ENCODE measurements at places on chromosomes 1 and 21.

DNA sequence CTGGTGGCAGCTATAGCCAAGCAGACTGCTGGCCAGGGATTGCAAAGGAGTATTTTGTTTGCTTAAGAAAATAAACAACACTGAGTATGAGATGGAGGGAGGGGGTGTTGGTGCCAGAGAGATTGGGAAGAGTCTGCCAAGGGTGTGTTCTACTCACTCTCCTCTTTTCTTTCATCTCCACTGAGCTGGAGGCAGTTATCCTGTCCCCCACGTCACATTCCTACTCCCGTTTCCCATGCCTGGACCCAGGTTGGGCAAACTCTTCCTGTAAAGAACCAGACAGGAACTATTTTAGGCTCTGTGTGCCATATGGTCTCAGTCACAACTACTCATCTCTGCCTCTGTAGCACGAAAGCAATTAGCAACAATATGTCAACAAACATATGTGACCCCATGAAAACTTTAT is 1.4 kb upstream of the IL24 start:
- no peak for DNase-seq

- no peak for DNase-seq
Measured at GRCh38 chr1:208332774-208333126, 88.6 kb upstream of the PLXNA2 start.

DNA sequence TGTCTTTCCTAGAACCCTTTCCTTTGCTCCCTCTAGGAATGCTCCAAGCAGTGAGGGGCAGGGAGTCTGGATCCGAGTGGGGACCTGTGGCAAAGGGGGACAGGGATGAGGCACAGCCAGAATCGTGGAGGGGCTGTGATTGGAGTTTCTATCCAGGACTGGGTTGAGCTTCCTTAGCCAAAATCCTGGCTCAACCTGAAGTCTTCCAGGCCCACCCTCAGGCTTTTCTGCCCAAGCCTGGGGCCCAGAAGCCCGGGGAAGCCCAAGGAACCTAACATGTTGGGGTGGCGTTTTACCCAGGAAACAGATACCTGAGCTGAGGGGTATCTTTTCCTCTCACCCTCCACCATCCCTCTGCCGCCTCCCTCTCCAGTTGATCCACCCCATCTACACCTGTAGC is 5.4 kb downstream of the MYOG start:
- no peak for DNase-seq

- DNase-seq = no peak
Measured at GRCh38 chr1:61056573-61057439, 25.6 kb upstream of the NFIA start.

DNA sequence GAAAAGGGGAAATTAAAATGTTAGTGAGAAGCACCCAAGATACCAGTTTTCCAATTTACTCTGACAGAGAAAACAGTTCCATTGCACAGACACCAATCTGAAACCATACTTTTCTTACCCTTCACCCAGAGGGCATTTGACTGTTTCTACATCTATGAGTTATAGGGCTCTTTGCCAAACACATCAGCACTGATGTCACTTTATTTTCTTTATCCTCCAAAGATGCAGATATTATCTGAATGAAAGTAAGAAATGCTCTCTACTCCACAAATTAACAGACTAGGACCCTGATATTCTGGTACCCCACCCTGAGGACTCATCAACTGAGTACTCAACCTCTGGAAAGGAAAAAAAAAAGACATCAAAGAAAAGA is 24.2 kb upstream of the PEX19 start:
- DNase-seq = no peak

DNA sequence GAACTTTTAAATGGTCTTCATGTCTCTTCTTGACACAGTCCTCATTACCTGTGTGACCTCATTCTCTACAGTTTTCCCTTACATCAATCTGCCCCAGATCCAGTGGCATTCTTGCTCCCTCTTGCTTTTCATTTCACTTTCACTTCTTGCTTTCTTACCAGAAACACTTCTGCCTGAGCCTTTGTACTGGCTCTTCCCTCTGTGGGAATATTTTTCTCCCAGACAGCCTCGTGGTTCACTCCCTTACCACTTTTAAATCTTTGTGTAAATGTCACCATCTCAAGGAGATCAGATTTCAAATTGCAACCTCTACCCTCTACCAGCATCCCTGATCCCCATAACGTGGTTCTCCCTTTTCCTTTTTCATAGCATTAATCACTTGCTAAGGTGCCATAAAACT is 73.2 kb downstream of the DISC1 start:
- DNase-seq = no peak

DNA sequence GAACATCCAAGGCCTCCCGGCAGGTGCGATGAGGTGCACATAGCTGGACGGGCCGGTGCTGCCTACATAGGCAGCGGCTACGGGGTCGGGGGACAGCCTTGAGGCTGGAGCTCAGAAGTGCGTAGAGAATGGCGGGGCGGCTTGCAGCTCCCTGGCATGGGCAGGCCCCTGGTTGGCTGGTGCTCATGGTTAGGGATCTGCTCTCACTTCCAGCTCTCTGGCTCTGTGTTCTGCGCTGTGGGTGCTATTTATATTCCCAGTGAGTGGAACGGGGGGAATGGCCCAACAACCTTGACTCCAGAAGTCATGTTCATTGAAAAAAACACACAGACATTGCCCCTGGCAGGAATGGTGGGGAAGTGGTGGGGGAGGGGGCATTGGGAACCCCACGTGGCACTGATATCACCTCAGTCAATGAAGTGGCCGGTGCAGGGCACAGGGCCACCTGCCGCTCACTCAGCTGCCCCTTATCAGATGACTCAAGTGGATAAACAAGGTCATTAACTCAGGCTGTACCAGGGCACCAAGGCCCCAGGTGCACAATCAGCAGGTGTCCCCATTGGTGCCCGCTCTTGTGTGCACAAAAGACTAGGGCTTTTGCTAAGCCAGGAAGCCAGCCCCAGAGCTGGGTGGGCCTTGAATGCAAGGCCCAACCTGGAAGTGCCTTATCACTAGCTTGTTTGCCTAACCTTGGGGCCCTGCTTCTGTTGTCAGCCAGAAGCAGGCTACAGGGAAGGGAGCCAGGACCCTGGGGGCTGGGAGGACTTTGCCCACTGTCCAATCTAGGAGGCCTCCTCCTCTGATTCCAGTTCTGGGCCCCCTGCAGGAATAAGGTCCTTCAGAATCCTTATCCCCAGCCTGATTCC is at the start of gene NR0B2:
NR0B2 (minus strand) TSS at position 222 of the 866 bp plus-strand sequence; CDS start at position 187, 35 bp downstream.
- DNase-seq = no peak

GRCh38 chr1:71753746-71754145 is 528.6 kb downstream of the NEGR1 start:
- no peak for DNase-seq

DNA sequence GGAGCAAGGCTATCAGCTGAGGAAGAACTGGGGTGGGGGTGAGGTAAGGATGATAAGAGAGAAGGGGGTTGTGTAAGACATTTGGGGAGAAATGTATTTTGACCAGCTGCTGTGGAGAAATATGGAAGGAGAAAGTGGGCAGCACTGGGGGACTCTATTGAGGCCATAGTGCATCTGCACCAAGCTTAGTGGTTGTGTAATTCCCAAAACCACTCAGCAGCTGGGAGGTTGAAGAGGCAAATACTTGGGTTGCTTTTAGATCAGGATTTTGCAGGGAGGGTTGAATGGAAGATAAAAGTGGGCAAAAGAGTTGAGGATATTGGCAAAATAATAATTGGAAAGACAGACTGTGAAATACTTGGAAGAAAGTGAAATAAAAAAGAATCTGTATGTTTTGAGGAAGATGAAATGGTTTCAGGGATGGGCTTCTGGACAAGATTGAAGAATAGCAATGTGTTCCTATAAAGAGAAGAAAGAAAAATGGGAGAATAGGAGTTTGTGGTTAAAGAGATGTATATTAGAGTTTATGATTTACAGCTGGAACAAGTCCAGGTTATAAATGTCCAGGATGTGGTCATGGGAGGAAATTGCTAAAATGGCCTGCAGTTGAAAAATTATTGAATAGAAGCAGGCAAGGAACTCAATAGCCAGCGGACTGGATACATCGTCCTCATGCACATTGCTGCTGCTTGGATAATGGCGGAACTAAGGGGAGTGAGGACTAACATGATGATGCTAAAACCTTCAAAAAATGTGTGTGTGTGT is 162.7 kb downstream of the DNM3 start:
- no peak for DNase-seq

DNA sequence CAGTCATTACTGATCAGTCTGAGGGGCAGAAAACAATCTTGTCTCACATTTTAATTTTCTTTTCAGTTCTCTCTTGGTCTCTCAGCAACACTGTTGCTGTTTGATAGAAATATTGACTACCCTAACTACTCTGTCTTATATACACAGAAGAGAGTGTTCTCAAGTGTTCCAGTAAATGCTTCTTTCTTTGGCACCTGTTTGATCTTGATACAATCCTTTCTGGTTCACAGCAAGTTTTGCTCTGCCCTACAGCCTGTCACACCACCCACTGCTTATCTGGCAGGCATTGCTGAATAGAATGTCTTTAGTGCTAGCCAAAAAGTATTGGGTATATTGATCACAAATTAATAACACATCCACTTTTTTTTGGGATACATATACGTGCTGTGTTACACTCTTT is 75.7 kb upstream of the WLS start:
- no peak for DNase-seq

GRCh38 chr1:232047473-232047872 is 420.9 kb downstream of the DISC1 start:
- no peak for DNase-seq

DNA sequence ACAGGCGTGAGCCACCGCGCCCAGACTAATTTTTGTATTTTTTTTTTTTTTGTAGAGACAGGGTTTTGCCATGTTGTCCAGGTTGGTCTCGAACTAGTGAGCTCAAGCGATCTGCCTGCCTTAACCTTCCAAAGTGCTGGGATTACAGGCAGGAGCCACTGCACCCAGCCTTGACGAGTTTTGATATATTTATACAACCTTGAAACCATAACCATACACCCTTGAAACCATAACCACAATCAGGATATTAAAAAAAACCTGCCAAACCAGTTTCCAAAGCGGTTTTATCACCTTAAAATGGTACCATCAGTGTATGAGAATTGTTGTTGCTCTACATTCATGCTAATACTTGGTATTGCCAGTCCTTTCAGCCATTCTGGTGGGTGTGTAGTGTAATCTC is 3.7 kb upstream of the PHACTR4 start:
- DNase-seq = no peak

DNA sequence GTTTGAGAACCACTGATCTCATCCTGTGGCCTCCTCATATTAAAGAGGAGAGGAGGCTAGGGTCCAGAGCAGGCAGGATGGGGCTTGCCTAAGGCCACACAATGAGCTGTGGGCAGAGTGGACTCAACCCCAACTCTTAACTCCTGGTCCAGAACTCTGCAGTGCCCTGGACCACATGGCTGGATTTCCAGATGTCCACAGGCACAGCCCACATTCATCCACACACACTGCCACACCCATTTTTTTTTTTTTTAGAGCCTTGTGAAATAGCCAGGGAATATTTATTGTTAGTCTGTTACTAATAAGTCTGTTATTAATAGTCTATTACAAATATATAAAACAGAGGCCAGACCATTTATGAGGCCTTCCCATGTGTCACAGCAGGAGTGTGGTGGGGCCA is 192.2 kb downstream of the TRABD2B start:
- no peak for DNase-seq

DNA sequence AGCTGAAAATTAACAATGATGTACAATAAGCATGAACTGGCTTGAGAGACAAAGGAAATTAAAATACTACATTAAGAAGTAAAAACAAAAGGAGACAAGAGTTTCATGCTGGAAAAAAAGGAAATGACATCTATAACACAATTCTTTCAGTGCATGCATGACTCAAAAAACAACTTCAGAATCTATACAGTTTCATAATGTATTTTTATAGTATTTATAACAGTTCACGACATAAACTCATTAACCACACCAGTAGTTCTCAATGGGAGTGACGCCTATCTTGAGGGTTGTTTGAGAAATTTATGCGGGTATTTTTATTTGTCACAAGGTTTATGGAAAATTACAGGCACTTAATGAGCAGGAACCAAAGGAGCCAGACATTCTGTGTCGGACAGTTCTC is 168.5 kb downstream of the SMYD3 start:
- DNase-seq = no peak

DNA sequence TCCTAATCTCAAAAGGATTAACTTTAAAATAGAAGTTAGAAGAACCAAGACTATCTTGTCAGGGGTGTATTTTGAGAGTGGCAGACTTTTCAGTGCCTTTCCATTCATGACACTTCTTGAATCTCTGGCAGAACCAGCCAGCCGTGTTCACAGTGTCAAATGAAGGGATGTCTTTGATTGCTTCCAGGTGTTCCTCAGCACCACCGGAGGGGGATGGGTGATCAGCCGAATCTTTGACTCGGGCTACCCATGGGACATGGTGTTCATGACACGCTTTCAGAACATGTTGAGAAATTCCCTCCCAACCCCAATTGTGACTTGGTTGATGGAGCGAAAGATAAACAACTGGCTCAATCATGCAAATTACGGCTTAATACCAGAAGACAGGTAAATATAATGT is 32.3 kb downstream of the FMO1 start:
- no peak for DNase-seq

GRCh38 chr1:100926240-100926639 is 30.4 kb downstream of the SLC30A7 start:
- DNase-seq = no peak

DNA sequence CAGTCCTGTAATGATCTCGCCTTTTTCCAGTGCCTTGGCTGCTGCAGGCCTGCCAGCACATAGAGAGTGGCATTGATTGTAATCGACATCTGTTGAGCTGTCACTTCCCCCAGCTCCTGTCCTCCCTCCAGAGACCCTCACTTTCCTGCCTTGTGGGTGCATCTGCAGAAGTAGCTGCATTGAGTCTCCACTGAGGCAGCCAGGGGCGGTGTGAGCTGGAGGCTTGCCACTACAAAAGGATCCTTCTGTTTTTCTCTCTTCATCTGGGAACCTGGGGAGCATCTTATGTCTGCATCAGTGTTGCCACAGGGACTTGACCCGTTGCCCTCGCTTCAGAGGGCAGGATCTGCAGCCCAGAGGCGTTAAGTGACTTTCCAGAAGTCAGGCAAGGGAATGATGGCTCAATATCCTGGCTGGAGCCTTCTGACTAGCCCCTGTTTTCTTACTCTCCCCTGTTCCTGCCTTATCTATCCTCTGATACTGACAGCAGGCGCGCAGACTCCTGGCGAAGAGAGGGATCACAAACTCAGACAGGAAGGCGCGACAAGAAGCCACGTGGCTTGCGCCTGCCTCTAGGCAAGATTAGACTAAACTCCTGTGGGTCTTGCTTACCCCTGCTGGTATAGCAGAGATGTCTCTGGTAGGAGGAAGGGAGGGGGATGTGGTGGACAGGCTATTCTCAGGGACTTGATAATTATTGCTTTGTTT is 13.3 kb upstream of the FMOD start:
- DNase-seq = no peak

DNA sequence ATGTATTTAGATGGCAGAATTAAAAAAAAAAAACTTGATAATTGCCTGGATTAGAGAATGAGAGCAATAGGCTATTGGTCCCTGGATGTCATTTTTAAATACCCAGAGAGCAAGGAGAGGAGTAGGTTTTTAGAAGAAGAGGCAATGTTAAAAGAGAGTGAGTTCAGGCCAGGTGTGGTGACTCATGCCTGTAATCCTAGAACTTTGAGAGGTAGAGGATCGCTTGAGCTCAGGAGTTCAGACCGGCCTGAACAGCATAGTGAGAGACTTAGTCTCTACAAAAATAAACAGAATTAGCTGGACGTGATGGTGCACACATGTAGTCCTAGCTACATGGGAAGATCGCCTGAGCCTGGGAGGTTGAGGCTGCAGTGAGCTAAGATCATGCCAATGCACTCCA is 15.9 kb upstream of the MUTYH start:
- DNase-seq = no peak
